ENCODE measurements at places on chromosomes 5 and 9.

GRCh38 chr5:9544056-9544455 is 1.8 kb downstream of the SEMA5A start:
- no peak for DNase-seq

DNA sequence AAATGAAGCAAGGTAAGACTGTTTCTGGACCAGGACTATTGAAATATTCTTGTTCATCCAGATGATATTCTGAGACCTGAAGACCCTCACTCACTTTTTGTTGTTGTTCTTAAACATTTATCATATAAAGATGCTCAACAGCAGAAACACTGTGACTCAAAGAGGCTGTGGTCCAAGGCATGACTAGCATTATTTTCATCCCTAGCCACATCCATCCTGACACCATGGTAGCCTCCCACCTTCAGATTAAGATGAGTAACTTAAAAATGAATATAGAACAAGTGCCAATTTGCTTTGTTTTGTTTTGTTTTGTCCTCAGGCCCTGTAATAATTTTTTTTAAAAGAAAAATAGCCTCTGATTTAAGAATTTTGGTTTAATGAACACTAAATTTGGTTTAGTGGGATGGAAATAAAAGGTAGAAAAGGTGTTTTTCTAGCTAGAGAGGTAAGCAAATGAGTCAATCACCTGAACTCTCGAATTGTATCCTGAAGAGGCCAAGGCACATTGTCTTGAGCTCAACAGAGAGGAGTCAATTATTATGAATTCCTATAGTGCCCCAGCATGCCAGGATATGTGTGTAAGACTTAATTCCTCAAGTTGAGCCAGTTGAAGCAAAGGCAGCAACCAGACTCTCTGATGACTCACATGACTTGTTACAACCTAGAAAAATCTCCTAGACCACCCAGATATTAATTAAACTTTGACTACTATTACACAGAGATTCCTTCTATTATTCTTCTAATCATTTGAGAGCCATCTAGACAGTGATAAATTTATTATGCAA is 380.1 kb upstream of the TUSC1 start:
- no peak for DNase-seq

- peak; percentile 56 for DNase-seq
These were observed 78.9 kb downstream of the ASTN2 start for GRCh38 chr9:117335837-117336433.

GRCh38 chr5:127428276-127428675 is 89.2 kb upstream of the PRRC1 start:
- DNase-seq: no peak

GRCh38 chr5:168836603-168837231 is 257.5 kb upstream of the PANK3 start:
- no peak for DNase-seq

- DNase-seq: no peak
These were observed 176.3 kb upstream of the PPP1R26 start for GRCh38 chr9:135303280-135303647.

DNA sequence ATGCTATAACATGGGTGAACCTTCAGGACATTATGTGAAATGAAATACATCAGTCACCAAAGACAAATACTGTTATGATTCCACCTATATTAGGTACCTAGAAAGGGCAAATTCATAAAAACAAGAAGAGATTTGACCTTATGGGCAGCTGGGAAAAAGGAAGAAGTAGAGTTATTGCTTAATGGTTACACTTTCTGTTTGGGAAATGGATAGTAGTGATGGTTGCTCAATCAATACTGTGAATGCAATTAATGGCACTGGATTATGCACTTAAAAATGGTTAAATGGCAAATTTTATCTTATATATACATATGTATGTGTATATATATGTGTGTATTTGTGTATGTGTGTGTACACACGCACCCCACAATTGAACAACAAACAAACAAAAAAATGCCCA is 15.2 kb downstream of the FKBP15 start:
- no peak for DNase-seq

DNA sequence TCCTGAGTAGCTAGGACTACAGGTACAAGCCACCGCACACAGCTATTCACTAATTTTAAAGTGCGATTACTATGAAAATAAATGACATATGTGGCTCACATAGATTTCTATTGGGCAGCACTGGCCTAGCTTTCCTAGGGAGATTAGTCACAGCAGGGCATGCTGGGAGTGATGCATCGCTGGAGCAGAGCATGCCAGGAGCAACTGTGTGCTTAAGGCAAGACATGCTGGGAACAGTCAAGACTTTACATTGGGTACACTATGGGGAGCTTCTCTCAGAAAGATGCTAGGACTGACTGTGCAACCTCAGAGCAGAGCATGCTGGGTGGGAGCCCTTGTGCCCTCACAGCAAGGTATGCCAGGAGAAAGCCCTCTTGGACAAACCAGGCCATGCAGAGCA is 9.3 kb downstream of the ST6GALNAC6 start:
- no peak for DNase-seq

- no peak for DNase-seq
These were observed 138.8 kb downstream of the LRRC70 start for GRCh38 chr5:62717301-62717933.

DNA sequence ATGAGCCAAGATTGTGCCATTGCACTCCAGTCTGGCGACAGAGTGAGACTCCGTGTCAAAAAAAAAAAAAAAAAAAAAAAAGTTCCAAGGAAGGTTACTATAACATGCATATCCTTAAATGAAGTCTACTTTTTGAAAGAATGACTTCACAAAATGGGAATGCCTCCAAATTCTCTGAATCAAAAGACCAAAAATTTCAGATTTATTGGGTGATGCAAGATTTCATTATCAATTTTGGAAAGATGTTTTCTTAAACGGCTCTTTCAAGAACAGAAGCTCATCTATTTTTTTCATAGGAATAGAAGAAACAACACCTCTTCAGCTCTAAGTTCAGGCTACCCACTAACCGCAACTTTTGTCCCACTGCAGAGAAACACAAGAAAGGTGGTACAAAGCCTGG is 69.9 kb downstream of the AUH start:
- DNase-seq: no peak

- DNase-seq: no peak
These were observed 685.0 kb downstream of the SLCO4C1 start for GRCh38 chr5:101611039-101611438.

- DNase-seq: no peak
These were observed 656.1 kb upstream of the RORB start for GRCh38 chr9:73841018-73841417.

GRCh38 chr5:57779383-57780223 is 297.0 kb upstream of the ACTBL2 start:
- DNase-seq: peak; percentile 50

GRCh38 chr9:71783120-71783523 is 14.8 kb upstream of the CEMIP2 start:
- DNase-seq: no peak

- no peak for DNase-seq
These were observed 9.0 kb downstream of the CREBRF start for GRCh38 chr5:173065155-173065554.

GRCh38 chr9:132232522-132232921 is 70.7 kb downstream of the NTNG2 start:
- no peak for DNase-seq

DNA sequence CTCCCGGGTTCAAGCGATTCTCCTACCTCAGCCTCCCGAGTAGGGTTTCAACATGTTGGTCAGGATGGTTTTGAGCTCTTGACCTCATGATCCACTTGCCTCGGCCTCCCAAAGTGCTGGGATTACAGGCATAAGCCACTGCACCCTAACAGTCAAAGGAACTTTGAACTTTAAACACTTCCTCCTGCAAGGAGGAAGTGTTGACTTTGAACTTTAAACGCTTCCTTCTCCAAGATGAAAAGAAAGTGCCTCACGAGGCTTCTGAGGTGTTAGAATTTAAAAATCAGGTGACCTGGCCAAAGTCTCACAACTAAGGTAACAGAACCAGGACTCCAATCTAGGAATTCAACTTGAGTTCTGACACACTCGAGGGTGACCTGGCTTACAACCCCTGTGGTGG is 150.9 kb downstream of the BRINP1 start:
- no peak for DNase-seq

GRCh38 chr5:38556088-38556598 is 303 bp downstream of the LIFR start:
- peak; percentile 44 for DNase-seq

GRCh38 chr5:152205804-152206203 is 199.3 kb downstream of the NMUR2 start:
- DNase-seq: no peak

DNA sequence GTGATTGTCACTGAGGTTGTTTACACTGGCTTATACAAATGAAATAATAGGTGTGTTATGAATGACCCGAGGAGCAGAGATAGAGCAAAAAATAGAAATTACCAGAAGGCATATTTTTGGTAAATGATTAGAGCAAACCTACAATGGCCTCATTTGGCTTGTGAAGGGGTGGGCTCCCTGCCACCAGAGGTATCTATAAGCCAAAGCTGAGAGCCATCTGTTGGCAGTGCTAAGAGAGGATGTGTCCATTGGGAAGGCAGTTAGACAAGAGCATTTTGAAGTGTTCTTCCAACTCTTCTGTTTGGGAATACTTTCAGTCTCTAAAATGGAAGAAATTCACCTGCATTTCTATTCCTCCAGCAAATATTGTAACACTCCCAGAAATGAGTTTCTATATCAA is 10.6 kb downstream of the NIPAL4 start:
- DNase-seq: no peak

DNA sequence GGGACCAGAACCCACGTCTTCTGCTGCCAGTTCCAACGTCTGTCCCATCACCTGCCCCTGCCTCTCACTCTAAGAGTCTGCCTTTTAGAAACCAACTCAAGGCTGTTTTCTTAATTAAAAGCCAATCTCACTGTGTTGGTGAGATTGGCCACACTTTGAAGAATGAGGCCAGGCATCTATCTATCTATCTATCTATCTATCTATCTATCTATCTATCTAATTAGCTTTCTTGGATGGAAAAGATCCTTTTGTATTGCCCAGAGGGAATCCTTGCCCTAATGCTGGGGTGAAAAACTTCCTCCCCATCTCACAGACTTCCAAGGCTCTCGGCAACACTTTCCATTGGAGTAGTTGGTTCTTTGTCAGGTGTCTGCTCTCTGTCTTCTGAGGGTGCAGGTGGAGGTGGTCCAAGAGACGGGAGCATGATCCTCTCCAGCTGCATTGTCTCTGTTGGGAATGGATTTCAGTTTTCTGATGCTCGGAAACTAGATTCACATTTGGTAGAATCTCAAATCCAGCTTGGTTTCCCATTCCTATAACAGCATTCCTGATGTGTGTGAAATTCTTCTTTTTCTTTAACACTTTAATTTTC is 57.9 kb downstream of the GALNT12 start:
- DNase-seq: no peak

DNA sequence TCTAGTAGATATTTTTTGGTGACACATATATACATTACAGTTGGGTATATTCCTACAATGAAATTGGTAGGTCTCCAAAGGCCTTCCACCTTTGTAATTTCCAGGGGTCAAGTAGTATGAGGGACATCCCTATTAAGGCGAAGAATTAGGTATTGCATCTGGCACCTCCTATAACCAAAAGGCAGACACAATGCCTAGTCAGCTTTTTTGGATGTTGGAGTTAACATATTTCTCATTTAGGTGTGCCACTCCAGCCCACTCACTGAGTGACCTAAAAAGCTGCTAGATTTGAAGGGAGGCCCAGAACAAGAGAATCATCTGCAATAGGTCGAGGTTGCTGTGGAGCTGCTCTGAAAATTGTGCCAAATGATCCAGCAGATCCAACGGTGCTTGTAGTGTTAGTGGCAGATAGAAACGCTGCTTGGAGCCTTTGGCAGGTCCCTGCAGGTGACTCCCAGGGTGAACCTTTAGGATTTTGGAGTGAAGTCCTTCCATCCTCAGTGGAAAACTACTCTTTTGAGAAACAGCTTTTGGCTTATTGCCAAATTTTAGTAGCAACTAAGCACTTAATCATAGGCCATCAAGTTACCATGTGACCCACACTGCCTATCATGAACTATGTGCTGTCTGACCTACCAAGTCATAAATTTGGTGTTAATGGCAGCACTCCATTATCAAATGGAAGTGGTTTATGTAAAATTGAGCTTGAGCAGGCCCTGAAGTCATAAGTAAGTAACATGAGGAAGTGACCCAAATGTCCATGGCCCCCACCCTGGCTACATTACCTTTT is 15.7 kb upstream of the FNIP1 start:
- DNase-seq: no peak

DNA sequence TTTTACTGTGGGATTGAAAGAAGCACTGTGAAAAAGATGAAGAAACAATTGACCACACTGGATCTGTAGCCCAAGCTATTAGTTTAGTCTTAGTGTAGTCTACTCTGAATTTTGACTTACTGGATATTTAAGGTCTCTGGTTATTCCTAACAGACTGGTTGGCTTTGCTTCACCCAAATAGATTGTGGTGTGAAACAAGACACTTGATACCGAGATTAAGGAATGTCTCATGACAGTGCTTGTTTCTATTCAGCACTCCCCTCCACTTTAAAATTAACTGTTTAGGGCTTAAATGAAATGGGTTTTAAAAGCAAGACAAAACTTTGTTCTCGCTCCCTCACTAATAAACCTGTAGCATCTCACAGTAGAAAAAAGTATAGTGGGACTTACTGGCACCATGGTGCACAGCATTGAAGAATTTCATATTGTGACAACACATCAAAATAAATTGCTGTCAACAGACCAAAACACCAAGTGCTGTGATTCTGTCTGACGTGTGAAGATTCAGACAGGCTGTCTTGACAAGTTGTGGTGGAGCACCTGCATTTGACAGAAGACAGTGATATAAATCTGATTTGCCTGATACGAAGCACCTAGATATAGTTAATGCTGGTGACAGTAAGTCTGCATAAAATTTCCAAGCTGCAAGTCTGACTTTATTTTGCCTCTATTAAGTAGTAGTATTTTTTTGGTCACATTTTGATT is 73.1 kb downstream of the PBX3 start:
- peak; percentile 10 for DNase-seq

GRCh38 chr5:5348135-5348534 is 74.3 kb upstream of the ICE1 start:
- DNase-seq: no peak

GRCh38 chr9:125674981-125675973 is 31.7 kb downstream of the MAPKAP1 start:
- no peak for DNase-seq

DNA sequence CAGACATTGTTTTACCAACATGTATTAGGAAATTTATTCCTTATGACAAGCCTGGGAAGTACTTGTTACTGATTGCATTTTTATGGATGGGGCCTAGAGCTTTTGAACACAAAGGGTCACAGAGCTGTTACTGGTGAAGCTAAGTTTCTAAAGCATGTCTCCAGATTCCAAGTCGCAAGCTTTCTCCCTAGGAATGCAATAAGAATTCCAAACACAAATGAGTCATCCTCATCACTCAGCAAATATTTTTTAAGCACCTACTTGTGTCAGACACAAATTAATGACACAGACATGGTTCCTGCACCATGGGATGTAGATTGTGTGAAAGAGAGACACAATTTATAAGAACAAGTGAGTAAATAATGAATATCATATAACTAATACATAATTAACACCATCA is 11.0 kb upstream of the SH3RF2 start:
- DNase-seq: no peak

DNA sequence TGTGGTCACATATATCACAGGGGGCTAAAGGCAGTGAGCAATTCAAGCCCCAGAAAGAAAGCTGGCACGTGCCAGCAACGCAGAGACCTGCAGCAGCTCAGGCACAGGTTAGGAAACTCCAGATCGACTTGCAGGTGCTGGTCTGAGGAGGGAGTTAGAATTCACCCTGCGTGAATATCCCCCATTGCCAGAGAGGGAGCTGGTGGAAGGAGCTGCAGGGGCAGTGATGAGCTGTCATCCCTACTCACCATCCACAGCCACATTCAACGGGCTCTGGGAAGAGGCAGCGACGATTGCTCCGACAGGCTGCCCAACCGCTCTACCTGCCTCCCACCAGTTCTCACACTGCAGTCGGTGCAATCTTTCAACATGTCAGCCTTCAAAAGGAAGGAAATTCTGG is 40.8 kb upstream of the CLK4 start:
- DNase-seq: no peak

Data from NCI-H2171 treated with DMSO at 0.1 percent for 48 hours (cell line).